Cortex of kidney (tissue), 1 donor: ENCODE measurements at places on chromosomes 16 and 17.

- DNase-seq, result no peak
These were observed 17.4 kb downstream of the HS3ST3B1 start for GRCh38 chr17:14318109-14318917.

DNA sequence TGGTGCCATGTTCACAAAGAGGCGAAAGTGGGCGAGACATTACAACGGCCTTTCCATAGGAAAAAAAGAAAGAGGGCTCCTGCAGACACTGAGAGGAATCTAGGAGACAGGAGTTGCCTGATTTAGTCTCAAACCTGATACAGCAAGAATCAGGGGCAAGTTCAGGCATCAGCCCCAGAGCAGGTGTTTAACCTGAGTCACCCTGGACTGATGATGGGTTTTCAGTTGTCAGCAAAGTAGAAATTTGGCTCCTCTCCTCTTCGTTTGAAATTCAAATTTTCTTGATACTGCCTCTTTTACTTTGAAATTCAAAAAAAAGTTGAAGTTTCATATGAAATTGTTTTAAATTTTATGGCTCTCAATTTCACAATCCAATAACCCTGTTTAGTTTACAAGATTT, 189.5 kb downstream of the ABCC12 start:
- no peak for DNase-seq

DNA sequence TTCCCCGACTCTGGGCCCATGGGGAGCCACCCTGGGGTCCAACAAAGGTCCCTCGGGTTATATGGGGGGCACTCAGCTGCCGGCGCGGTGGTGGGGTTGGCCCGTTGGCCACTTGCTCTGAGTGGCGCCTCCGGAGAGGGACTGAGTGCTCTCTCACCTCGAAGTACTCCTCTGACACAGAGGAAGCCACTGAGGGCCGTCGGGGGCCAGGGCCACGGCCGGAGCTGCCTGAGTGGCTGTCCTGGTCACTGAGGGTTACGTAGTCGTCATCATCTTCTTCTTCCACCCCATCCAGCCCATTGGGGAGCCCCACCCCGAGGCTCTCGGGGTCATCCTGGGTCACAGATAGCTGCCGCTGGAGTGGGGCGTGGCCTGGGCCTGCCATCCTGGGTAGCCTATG, 25.7 kb downstream of the SLC5A10 start:
- no peak for DNase-seq

GRCh38 chr17:34565713-34566112, 13.7 kb upstream of the TMEM132E start:
- DNase-seq, result no peak

DNA sequence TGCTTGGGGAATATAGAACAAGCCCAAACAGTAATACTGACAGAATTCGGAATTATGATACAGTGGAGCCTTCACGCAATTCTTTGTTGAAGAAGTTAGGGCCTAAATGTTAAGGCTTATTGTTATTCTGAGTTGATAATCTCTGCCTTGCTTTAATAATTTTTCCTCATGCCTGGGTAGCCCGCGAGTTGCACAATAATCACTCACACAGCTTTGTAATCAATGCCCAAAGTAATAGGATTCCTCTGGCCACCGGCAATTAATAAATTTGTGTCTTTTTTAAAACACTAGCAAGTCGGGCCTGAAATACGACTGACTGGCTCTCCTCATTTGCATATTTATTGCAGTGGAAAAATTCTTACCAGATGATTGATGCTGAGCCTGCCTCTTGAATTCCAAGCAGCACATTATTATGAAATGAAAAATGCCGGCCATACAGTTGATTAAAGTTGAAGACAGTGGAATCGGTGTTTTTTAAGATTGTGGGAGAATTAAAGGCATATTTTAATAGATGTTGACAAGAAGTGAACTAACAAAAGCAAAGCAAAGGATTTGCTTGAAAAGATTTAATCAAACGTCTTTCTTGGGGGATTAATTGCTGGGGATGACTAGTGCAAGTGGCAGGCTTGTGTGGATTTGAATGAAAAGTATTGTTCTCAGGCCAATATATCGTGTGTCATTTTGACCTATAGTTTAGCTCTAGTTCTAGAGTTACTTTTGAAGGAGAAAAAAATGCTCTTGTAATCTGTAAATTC, 30.2 kb downstream of the AATF start:
- no peak for DNase-seq

- DNase-seq, result no peak
These were observed 18.9 kb downstream of the TMC5 start for GRCh38 chr16:19436540-19436939.

DNA sequence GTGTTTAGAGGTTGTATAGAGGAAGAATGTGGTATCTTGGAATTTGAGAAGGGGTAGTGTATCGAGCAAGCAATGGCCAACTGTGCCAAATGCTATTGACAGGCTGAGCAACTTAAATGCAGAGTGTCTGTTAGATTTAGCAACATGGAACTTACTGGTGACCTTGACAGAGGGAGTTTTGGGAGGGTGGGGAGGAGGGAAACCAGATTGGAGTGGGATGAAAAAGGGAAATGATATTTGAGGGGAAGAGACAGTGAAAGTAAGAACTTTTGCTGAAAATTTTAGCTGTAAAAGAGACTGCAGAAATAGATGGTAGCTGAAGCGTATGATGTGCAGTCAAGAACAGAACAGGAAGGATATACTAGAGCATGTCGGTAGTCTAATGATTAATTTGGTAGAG, 1.1 kb downstream of the LRRC36 start:
- DNase-seq, result no peak

DNA sequence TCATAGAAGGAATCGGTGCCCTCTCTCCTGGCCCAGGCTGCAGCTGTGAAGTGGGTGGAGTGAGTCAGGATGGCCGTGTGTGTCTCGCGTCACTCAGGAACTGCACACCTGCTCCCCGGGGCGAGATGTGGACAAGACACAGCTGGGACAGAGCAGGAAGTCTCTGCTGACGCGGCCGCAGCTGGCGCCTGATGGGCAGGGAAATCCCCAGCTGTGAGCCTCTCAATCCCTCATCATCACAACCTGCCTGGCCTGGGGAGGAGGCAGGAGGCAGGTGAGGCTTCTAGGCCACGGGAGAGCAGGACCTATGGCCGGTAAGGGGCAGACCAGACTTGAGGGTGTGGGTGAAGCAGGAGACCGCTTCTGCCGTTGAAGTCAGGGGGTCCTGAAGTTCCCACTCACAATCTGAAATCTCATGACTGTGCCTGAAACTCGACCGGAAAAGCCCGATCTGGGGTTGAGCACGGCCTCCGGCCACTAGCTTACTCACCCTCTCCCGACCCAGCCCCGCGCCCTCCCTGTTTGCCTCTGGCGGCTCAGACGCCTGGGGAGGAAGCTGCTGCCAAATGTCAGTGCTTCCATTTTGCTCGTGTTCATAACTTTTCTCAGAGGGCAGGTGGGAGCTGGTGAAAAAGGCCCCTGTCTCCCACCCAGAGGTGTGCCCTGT, 1.1 kb upstream of the TRPV3 start:
- DNase-seq, result no peak

- no peak for DNase-seq
These were observed 8.8 kb upstream of the ADAM11 start for GRCh38 chr17:44749980-44750318.

GRCh38 chr17:49472527-49472926, 22.6 kb upstream of the NGFR start:
- DNase-seq, result no peak

GRCh38 chr16:75023009-75023408, 24.2 kb downstream of the ZNRF1 start:
- DNase-seq, result no peak

GRCh38 chr16:56856876-56857447, 8.0 kb upstream of the SLC12A3 start:
- no peak for DNase-seq

DNA sequence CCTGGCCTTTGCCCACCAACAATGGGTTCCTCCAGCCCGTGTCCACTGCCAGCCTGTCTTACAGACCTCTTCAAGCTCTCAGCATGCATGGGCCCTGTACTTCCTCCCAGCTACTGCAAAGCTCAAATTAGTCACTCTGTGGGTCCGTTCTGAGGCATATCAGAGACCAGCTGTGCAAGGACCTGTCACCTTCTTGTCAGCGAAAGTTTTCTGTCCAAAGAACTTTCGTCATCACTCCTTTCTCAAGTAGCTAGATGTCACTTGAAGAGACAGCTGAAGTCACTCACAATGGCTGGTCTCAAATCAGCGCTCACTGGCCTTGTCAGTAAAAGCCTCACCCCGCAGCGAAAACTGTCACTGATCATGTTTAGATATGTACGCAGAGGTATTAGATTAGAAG, 91.4 kb upstream of the DYNLRB2 start:
- DNase-seq, result no peak

DNA sequence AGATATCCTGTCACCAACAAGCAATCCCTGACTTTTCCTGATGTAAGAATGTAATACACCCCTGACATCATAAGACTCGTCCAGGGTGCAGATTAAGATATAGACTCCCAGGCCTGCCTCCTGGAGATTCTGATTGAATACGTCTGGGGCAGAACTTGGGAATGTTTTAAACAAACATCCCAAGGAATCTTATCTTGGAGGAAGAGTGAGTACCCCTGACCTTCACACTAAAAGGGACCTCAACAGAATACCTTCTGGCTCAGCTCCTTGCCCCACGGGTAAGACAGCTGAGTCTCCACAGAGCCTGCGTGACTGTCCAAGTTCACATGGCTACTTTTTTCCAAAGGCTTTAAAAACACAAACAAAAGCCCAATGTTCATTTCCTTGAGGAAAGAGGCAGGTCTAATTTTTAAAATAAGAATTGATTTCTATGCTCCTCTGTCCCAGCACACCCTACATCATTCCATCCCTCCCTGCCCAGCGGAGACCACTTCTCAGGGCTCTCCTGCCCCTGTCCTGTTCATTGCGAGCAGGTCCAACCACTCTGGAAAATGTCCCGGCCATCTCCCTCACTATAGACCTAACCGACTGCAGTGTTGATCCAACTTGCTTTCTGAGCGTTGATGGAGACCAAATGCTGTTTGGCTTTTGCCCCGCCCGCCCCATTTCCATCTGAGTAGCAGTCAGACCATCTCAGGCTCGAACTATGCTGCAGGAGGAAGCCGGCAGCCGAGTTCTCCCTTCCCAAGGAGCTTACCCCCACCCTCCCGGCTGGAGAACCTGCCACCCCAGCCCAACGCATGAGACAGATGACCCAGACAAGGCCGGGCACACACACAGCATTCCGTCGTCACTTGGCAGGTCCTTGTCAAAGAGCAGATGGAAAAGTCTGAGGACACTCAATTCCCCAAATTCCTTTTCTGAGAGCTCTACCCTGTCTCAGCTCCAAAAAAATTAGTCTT, 44.1 kb upstream of the MYH10 start:
- DNase-seq, result no peak

DNA sequence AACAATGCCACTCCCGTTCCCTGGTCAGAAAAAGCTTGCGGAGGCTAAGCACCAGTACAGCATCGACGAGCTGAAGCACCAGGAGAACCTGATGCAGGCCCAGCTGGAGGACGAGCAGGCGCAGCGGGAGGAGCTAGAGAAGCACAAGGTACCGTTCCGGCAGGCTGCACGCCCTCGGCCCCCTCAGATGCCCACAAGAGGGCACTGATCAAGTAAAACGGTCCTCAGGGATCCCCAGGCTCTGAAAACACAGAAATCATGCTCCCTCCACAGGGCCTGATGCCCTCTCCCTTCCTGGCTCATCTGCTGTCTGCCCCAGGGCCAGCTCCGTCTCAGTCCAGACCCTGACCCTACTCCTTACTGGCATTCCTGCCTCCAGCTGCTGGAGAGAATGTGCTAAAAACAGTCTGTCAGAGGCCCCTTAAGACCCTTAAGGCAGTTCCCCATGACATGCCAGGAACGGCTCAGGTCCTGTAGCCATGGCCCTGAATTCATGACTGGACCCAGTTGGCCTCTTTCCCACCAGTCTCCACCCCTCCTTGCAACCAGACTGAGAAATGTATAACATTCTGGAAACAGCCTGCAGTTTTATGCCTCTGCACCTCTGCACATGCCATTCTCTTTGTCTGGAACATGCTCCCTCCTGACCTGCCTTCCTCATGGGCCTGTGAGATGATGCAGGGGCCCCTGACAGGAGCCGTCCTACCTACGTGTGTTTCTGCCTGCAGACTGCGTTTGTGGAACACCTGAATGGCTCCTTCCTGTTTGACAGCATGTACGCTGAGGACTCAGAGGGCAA, 21.8 kb downstream of the DRC3 start:
- no peak for DNase-seq

DNA sequence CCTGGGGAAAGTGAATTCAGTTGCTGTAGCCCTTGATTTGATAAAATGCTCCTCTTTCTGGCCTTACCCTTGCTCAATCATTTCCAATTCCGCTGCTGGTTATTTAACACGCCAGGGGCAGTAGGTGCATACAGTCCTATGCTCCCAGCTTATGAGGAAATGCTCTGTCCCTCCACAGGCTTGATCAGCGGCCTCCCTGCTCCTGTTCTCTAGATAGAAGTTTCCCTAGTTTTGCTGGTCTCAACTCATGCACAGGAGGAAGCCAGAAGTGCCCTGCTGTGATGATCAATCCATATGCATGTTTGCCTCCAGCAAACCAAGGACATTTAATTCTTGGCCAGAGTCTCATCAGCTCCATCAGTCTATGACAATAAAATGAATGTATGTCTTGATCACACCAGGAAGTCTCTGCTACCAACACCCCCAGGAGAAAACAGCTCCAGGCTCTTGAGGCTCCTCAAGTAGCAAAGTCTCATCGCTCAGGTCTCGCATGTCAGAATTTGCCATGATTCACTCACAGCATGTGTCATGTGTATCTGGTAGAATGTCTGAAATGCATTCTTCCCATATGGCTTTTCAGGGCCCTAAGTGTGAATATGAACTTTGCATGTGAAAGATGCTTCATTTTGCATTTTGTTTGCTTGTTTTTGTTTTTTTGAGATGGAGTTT, 208.9 kb downstream of the CDH13 start:
- DNase-seq, result no peak

GRCh38 chr16:496097-496886, 31.2 kb upstream of the CAPN15 start:
- no peak for DNase-seq

DNA sequence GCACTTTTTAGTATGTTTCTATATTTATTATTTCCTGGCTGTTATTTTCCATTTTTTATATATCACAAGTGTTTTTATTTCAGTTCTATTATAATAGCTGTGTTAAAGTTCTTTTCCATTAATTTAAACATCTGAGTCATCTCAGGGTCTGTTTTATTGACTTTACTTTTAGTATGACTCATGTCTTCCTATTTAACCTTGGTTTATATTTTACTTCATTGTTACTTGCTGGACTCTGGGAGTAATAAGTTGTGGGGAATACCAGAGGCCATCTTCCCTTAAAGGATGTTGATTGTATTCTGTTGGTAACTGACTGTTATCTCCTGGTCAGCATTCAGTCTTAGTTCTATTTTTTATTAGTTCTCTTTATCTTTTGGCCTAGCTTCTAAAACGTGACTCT, 1508.2 kb downstream of the CDH11 start:
- DNase-seq, result no peak
